Thymus (tissue), 14 donors: ENCODE measurements at places on chromosomes 13 and 19. TPM values are rescaled to one million over a fixed set of nuclear protein-coding genes. Genes with fewer than 3 reads are reported as not detected.

Gene ZNF724
- polyA plus RNA-seq, result 1.1 TPM

Gene FUT3
- polyA plus RNA-seq, result 2.9 TPM

Gene VSTM1
- polyA plus RNA-seq, result 0.37 TPM

Gene AXL
- polyA plus RNA-seq, result 9.5 TPM
